Astrocyte (in vitro differentiated cells and primary cell): ENCODE measurements at places on chromosomes 1 and 21.

- DNase-seq, result no peak
These were observed 43.3 kb upstream of the LRP8 start for GRCh38 chr1:53371121-53371666.

DNA sequence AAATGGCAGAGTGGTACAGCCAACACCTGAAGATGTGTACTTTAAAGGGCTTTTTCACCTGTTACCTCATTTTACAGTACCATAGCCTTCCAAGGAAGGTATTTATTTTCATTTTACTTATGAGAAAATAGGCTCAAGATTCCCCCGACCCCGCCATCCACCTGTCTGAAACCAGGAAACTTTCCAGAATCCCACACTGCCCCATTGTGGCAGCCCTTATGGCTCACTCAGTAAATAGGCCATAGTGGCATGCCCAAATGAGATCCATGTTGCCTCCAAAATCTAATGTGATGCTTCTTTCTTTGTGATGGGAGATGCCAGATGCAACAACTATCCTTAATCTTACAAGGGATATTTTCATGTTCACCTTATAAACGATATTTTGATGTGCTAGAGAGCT lies 97.8 kb downstream of the EBNA1BP2 start:
- DNase-seq, result no peak

GRCh38 chr1:12604114-12604874 lies 13.7 kb downstream of the DHRS3 start:
- DNase-seq, result peak; percentile 99

GRCh38 chr1:39272798-39273469 lies 68.4 kb downstream of the MACF1 start:
- no peak for DNase-seq

DNA sequence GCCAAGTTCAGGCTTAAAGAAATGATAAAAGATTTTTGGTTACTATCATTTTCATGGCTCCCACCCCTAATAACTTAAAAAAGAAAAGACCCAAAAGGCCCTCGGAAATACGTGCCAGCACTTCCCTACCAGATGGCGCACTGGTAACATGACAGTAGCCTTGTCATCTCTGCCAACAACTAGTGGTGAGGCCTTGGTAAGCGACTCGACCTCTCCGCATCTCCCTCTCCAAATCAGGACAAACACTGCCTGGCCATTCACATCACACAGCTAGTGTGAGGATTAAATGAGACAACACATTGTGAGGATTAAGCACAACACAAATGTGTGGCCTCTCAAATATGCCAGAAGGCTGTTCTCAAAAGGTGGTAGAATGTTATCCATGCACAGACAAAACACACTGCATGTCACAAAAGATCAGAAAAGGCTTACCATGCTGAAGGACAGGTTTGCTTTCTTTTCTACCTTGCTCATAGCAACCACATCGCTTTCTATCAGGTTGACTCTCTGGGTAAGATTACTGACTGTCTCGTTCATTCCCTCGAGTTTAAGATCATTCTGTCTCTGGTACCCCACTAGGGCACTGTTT lies 16.4 kb downstream of the TEX38 start:
- no peak for DNase-seq

GRCh38 chr21:18350216-18350615 lies 53.4 kb downstream of the TMPRSS15 start:
- peak; percentile 12 for DNase-seq

- no peak for DNase-seq
These were observed 112.0 kb downstream of the SYF2 start for GRCh38 chr1:25120281-25120680.

DNA sequence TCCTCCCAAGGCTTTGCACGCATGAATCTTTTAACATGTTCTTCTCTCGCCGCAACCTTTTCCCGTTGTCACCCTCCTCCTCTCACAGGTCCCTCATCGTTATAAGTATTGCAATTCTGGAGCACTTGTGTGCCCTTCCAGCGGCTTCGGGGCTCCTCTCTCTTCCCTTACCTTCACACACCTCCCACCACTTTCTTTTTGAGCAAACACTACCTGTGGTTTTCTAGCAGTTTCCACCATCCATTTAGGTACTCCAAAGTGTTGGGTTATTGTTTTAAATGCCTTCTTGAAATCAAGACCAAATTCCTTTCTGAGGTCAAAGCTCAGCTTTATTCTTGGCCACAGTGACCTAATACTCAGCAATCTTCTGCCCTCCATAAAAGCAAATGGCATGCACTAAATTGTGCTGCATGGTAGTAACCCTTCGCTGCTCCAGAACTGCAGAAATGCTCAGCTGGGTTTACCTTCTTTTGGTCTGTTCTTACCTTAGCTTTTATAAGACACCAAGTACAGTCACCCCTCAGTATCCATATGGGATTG lies 472.4 kb downstream of the SETD4 start:
- DNase-seq, result no peak

GRCh38 chr1:166673722-166674121 lies 165.6 kb upstream of the POGK start:
- no peak for DNase-seq

DNA sequence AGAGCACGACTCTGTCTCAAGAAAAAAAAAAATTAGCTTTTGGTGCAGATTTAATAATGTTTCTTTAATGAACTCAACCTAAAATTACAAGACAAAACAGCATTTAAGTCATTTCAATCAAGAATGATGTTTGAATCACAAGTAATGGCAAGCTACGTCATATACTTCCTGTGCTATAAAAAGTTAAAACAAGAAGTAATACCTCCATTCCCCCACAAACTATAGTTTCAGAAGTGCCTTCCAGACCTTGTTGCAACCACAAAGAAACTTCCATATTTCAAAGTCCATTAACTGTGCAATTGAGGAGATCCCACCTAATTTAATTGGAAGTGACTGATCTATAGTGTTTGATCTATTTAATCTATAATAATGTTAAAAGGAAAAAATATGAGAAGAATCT lies 15.1 kb downstream of the NRDC start:
- DNase-seq, result no peak

- DNase-seq, result no peak
These were observed 23.0 kb upstream of the ABCD3 start for GRCh38 chr1:94395231-94395630.

DNA sequence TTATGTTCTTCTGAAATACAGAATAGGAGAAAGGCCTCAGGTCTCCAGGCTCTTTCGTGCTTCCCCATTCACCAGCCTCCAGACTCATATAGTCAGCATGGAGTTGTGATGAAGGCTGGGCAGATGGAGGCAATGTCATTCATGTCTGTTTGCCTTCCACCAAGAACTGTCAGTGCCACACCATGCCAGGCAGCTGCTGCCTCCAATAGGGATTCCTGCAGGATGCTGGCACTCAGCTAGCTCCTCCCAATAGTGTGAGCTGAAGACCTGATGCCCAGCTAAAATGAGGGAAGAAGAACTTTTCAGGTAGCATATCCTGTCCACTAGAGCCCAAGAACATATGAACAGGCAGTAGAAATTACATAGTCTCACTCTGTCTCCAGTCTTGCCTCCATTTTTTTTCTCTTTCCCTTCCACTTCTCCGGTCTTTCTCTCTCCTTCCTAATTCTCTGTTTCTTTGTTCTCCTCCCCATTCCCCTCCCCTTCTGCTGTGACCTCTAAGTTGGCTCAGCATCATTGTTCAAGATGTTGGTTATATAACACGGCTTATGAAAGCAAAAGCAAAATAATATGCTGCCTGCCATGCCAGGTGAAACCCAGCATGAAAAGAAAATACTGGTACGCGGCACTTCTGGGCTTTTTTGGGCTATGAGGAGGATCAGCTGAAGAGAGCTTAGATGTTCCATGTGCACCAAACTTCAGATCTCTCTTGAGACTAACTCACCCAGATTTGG lies 17.3 kb downstream of the GLUL start:
- DNase-seq, result no peak

- peak; percentile 51 for DNase-seq
These were observed 3.1 kb downstream of the SMIM1 start for GRCh38 chr1:3775490-3776230.

GRCh38 chr1:160911925-160912324 lies 26.9 kb upstream of the ITLN1 start:
- no peak for DNase-seq

- no peak for DNase-seq
These were observed 100.9 kb downstream of the NAV1 start for GRCh38 chr1:201639826-201640225.

GRCh38 chr1:74937176-74937575 lies 197.0 kb upstream of the LHX8 start:
- DNase-seq, result no peak

GRCh38 chr1:147825586-147825985 lies 65.2 kb upstream of the GJA5 start:
- DNase-seq, result no peak

DNA sequence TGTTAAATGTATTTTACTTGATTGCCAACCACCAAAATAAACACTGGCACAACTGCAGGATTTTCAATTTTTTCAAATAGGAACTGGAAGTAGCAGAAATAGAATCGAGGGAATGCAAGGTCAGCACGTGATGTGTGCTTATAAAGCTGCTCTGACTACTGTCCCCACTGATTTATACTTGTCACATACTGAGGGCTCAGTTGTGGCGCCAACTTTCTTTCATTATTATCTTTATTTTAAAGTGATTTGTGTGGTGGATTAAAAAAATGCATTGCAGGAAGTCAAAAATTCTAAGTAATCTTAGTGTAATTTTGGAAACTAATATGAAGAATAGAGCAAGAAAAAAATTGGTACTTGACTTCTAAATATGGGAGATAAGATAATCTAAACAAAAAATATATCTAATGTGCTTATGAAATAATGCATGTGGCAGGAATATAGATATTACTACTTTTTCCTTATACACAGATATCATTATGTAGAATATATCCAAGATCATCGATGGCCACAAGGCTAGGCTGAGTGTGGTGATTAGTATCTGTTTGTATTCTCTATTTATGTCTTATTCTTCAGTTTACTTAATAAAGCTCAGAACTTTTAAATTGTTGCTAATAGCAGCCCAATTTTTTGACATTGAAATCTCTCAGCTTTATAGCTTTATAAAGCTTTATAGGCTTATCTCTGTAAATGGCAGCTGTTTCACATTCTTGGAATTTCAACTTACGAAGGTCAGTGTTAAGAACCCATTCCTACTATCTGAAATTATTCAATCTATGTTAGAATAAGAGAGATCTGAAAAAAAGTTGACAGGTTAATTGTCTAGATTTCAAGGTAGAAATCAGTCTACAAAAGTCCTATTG lies 404.5 kb upstream of the ADAMTS5 start:
- peak; percentile 26 for DNase-seq

GRCh38 chr1:174413632-174414031 lies 34.1 kb upstream of the GPR52 start:
- DNase-seq, result no peak

GRCh38 chr21:15171546-15171945 lies 106.7 kb upstream of the NRIP1 start:
- DNase-seq, result no peak

GRCh38 chr1:159705251-159705903 lies 9.0 kb downstream of the CRP start:
- no peak for DNase-seq

DNA sequence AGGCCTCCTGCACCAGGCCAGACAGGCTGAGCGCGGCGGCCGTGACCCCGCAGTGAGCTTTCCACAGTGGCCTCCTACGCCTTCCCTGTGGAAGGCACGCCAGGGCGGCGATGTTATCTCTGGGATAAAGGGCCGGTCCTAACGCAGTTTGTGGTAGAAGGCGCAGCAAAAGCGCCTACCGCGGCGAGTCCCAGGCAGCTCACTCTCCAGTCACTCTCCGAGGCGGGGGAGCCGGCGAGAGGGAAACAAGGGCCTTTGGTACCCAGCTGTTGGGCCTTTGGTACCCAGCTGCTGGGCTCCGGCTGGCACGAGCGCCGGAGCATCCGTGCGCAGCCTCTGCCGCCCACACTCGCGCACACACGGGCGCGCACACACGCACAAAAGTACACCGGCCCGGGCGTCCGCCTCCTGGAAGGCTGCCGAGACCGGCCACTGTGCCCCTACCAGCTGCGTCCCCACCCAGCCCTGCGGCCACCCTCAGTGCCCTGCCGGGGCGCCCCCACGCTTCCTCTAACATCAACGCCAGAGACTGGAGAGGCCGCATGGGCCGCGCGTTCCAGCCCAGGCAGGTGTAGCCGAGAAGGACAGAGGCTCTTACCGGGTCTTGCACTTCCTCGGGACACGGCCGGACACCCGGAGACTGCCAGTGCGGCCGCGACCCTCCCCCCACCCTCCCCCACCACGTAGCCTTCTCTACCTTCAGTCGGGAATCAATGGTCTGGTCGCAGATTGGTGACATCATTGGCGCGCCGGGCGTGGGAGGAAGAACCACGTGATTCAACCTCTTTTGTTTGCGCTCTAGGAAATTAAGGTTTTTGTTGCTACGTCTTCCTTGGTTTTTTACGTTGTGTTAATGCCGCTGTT lies 19.5 kb upstream of the ADAR start:
- DNase-seq, result peak; percentile 84

GRCh38 chr1:65946376-65946775 lies 153.7 kb downstream of the PDE4B start:
- no peak for DNase-seq

DNA sequence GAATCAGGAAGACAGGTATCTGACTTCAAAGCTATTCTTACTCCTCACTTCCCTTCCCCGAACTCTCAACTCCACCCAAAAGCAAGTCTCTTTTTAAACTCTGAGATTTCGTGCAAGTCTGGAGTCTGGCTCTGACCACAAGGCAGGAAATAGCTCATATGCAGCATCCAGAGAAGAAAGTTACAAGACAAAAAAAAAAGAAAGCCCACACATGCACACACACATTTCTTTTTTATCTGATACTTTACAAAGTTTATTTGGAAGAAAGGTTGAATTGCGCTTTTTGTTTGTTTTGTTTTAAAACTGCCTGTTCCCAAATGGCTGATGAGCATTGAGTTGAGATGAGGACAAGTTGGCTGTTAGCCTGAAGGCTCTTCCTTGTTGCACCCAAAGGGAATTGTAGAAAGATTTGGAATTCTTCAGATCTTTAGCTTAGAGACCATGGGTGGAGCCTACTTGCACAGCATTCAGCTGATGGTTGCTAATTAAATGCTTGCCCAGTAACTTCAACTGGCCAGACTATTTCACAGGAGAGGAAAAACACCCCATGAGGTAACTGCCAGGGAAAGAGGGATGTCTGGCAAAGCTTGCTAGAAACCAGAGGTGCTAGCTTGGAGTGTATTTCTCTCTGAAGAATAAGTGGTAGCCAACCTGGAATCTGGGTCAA lies 490.3 kb downstream of the TTLL7 start:
- peak; percentile 29 for DNase-seq

DNA sequence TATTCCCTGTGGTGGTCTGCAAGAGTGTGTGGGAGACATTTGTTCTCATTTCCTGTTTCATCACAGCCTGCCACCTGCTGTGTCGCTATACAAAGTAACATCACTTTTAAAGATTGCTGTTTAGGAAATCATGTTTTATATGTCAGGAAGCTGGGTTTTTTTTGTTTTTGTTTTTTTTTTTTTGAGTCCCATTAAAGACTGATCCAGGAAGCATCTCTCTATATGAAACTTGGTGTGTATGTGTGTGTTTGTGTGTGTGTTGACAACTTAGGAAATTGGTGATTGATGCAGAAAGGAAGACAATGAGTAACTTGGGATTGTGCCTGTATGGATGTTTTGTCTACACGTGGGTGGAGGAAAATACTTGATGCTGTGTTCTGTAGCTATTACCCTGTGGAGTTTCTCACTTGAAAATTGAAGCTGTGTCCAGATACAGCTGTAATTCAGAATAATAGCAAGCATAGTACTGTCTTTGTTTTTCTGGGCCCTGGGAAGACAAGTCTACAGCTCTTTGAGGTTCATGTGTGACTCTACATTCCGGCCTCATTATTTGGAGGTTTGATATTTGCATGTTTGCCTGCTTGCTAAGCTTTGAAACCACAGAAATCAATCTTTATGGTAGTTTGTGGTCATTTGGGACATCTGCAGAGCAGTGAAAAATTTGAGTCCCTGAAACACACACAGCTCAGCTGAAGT lies 47.9 kb downstream of the LAMC1 start:
- peak; percentile 98 for DNase-seq
